ENCODE measurements at places on chromosomes 4 and X.

DNA sequence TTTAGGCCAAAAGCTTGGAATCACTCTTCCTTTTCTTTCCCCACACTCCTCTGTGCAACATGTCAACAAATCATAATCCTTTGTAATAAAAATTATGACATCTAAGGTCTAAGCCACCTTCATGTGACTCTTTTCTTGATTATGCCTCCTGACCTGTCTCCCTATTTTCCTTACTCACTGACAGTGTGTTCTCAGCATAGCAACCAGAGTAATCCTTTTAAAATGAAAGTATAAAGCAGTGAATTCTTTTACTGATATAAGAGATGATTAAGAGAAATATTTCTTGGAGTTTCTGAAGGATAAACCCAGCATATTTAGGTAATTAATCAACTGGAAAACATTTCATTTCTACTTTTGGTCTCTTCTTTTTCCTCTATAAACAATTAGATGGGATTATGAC is 44.7 kb downstream of the USO1 start:
- no peak for DNase-seq

GRCh38 chrX:10085223-10085622 is 71.6 kb upstream of the CLCN4 start:
- no peak for DNase-seq

DNA sequence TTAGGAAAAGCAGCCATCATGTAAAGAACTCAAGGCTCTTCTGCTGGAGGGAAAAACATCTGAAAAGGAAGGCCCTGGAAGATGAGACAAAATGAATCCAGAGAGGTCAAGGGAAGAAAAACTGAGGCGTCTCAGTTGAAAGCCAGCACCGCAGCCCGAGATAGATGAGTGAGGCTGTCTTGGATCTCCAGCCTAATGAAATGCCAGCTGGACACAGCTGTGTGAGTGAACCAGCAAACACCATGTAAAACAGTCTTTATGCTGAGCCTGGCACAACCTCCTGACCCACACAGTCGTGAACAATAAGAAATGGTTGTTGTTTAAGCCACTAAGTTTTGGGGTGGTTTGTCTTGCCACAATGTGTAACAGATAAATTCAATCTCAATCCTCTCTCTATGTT is 48.6 kb upstream of the RASL11B start:
- DNase-seq = no peak

GRCh38 chrX:130083656-130084382 is 26.5 kb downstream of the ELF4 start:
- DNase-seq = no peak

DNA sequence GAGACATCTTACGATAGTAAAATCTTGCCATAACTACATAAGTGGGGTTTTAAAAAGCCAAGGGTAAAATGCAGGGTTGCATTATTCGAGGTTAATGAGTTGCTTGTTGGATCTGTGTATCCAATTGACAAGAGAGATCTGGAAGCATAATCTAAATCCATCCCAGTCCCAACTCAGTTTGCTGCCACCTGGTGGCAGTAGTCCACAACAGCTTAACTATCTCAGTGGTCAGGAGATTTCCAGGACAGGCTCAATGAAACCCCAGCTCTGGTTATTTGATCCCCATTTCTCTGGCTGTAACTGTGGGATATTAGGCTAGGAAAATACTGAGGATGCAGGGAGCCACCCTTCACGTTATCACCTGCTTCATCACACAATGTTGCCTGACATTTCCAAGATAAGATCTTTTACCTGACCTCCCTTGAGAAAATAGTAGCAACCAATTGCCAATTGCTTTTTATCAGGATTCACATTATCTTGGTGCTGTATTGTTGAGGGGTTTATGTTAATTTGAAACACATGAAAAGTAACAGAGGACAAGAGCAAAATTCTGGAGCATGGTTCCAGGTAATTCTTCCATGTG is 88.2 kb upstream of the TNIP3 start:
- DNase-seq = no peak

- DNase-seq = no peak
Measured at GRCh38 chr4:93433840-93434239, 394.7 kb upstream of the ATOH1 start.

DNA sequence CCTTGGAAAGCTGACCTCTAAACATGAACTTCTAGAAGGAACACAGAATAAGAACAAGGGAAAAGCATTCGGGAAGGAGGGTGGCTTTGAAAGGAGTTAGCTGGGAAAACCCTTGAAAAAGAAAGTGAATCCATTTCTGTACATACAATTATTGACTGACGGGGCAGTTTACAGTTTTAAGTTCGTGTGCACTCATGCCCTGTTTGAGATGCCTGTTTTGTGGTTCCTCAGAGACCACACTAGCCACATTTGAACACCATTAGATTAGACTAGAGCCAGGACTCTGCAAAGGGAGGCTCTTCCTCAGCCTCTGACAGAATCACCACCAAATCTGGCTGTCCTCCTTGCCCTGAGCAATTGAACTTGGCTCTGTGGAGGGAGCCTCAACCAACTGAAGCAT is 158.3 kb downstream of the PALLD start:
- DNase-seq = no peak

- no peak for DNase-seq
Measured at GRCh38 chr4:61411241-61411640, 211.1 kb downstream of the ADGRL3 start.

DNA sequence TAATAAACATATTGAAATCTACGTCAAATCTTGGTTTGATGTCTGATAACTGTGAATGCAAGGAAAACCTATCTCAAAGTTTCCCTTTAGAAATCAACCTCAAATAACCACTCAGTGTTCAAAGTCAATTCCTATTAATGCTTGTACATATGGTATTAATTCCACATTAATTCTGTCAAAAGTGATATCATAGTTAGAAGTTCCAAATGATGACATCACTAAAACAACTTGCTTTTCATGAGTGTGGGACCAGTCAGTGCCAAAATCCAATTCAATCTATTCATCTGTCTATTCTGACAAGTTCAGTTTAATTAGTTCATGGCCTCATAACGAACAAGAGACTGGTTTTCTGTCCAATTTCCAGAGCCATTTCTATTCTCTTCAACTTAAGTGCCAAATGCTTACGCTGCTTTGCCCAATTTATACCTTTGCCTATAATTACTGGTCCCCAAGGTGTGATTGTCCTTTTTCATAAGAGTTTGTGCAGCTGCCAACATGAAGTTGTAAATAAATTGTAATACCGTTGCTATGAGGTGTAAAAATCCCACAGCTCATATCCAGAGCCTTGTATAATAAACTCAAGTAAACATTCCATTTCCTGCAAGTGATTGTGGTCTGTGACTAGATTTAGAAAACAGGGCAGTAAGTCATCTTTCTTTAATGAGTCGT is 476.2 kb downstream of the RAB28 start:
- DNase-seq = no peak

DNA sequence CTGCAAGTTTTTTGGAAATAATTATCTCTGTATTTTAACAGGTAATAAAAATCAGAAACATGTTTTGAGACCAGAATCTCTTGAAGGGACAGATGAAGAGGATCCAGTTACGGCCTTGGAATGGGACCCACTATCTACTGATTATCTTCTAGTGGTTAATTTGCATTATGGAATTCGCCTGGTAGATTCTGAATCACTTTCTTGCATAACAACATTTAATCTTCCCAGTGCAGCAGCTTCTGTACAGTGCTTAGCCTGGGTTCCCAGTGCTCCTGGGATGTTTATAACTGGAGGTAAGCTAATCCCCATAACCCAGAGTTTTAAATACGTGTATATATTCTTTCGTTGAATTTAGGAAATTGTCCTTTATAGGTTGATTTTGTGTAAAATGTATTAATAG is 59.4 kb downstream of the WDR17 start:
- no peak for DNase-seq

GRCh38 chr4:107366016-107366735 is 330.1 kb upstream of the DKK2 start:
- no peak for DNase-seq

DNA sequence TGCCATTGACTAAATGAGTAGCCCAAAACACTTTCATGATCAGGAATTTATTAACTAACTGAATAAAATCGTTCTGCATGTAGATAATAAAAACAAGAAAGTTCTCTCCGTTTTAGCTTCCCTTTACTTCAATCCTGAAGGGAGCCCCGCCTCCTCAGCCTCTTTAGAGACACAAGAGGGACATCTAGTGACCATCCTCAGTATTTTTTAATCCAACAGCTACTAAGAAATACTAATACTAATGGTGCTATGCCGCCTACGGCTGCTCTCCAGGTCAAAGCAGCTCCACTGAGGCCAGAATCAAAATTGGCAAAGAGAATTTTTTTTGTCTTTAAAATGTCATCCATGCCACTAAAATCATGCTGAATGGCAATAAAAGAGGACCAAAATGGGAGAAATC is 3.2 kb upstream of the PCDH19 start:
- DNase-seq = no peak

DNA sequence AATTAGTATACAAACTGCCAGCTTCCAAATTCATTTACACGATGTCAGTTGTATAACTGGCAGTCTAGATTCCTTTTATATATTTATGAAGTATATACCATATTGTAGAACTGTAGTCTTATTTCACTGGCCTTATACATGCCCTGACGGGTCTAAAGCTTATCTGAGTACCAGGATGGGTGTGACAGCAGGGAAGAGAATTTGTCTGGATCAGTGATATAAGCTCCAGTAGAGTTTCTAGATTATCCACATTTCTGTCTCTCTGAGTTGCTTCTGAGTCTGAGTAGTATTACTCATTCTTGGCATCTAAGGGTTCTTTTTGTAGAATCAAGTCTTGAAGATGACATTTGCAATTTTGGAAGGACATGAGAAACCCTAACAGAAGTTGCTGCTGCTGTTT is 101.3 kb downstream of the RPA4 start:
- DNase-seq = no peak

DNA sequence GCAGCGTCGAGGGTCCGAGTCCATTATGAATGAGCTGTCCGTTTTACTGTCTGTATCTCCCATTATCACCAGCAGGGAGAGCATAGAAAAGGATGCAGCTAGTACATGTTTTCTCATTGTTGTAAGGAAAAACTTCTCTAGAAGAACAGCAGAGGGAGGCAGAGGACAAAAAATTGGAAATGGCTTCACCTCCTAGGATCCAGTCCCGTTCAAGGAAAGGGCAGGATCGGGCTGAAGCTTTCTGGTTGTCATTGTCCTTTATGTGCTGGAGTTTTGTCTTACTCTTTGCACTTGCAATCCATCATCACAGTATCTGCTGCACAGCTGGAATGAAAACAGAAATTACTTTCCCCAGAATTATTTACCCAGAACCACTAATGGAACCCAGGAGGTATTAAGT is 14.7 kb downstream of the NDP start:
- no peak for DNase-seq

- no peak for DNase-seq
Measured at GRCh38 chr4:40622913-40623312, 6.8 kb downstream of the RBM47 start.

DNA sequence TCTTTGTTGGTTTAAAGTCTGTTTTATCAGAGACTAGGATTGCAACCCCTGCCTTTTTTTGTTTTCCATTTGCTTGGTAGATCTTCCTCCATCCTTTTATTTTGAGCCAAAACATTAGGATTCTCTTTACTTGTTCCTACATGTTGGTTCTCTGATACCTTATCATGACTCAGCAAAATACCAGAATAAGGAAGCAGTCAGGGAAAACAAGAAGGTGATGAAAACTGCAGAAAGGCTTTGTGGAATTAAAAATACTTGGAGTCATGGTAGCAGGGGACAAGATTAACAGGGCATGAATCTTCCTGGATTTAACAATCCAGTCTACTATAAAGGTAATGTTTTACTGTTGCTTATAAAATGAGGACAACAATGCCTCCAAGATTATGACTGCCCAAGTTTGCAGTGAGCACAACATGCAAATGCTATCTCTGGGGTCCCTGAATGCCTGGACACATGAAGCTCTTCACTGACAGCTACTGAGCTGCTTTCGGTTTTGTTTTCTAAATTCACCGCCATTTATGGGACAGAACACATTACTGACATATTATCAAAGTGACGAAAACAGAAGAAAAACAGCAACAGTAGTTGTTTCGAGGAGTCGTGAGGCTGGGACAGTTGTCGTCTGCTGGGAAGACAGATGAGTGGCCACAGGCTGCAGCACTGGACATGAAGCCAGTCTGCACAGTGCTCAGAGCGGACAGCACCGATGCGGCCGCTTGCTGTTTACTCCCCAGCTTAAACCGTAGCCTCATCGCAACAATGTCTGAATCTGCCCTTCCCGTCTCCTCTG is 174.5 kb upstream of the DKK2 start:
- no peak for DNase-seq

DNA sequence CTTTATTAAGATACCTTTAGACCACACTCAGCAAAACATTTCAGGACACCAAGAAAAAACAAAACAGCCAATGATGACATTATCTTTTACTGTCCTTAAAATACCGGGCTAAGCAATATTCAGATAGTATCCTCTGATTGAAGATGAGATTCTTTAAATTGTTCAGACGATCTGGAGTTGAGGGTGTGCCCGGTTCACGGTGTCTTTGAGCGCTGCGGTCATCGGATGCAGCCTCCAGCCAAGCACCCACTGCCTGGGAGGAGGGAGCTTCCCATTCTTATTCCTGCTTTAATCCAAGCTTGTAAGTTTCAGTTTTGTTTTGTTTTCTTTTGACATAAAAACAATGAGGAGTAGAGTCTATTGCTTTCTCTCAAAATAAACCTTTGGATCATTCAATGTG is 14.1 kb downstream of the FAM149A start:
- no peak for DNase-seq

DNA sequence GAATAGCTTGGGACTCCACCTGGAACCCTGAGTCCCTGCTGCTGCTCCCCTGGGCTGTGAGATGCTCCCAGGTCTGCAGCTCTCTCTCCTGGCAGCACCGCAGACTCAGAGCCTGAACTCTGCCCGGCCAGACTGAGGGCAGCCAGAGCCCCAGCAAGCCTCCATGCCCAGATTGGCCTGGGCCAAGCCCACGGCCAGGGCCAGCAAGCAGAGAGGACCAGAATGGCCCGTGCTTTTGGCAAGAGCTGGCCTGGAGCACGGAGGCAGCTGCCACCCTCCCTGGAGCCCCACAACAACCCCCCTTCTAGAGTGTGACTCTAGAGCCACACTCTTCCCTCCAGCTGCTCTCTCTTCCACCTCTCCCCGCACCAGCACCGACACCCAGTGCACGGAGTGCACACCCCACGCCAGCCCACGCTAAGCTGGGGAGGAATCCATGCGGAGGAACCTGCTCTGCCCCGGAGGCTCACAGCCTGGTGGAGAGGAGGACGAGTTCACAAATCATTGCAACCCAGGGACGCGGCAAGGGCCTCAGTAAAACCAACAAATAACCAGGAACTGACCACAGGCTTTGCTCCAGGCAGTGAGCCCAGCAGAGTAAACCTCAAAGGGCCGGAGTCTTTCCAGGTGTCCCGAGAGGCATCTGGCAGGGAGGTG is 110.3 kb downstream of the HMX1 start:
- no peak for DNase-seq

- DNase-seq = no peak
Measured at GRCh38 chrX:37745354-37745753, 34.5 kb upstream of the CYBB start.

GRCh38 chr4:11514779-11515419 is 86.2 kb upstream of the HS3ST1 start:
- DNase-seq = no peak

DNA sequence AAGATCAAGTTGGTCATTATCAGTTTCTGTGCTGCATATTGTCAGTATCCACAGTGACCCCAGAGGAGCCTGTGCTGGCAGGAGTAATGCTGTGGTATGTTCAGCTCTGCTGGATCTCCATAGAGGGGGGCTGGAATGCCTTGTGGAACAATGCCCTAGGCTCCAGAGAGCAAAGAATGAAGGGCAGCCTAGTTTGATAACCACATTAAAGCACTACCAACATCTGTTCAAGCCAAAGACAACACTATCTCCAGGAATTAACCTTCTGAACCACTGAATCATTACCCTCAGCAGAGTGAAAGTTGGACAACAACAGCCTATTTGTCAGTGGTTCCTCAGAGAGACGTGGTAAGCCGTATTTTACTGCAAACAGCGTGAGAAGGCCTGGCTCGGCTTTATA is 192.3 kb upstream of the CXorf66 start:
- DNase-seq = no peak

Data from cortex of kidney (tissue), 1 donor.